HTR-8/SVneo (cell line): ENCODE measurements at places on chromosomes 2 and 18.

GRCh38 chr18:79329786-79330185 lies 65.9 kb upstream of the NFATC1 start:
- no peak for DNase-seq

DNA sequence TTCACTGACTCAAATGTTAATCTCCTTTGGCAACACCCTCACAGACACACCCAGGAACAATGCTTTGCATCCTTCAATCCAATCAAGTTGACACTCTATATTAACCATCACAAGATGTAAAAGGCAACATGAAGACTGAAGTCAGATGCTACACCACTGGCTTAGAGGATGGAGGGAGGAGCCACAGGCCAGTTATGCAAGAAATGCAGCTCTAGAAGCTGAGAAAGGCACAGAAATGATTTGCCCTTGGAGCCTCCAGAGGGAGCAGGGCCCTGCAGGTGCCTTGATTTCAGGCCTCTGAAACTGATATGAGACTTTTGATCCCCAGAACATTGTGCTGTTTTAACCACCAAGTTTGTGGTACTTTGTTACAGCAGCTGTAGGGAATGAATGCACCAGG lies 276.3 kb downstream of the KCNS3 start:
- no peak for DNase-seq

GRCh38 chr18:32425466-32425865 lies 45.2 kb downstream of the GAREM1 start:
- no peak for DNase-seq

- DNase-seq, result peak; percentile 9
Measured at GRCh38 chr2:143582046-143582747, 453.0 kb downstream of the ARHGAP15 start.

- no peak for DNase-seq
Measured at GRCh38 chr2:161761160-161761559, 136.9 kb downstream of the SLC4A10 start.

- DNase-seq, result peak; percentile 4
Measured at GRCh38 chr18:52992041-52992440, 652.0 kb downstream of the DCC start.

DNA sequence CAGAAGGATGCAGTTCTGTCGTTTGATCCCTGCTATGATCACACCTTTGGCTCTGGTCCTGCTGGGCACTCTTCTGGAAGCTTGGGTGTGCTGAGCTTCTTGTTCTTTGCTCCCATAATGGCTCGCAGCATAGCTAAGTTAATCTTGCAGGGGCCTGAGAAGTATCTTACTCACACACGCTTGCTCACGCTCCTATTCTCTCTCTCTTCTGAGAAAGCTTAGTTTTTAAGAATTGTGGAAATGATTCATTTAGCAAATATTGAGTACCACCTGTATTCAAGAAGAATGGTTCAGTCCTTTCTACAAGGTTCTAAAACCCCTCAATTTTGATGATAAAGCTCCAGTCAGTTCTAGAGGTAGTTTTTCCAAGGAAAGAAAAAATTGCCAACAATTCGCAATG lies 40.6 kb downstream of the XRCC5 start:
- no peak for DNase-seq

- DNase-seq, result no peak
Measured at GRCh38 chr2:201191132-201191875, 8.4 kb downstream of the CASP10 start.

DNA sequence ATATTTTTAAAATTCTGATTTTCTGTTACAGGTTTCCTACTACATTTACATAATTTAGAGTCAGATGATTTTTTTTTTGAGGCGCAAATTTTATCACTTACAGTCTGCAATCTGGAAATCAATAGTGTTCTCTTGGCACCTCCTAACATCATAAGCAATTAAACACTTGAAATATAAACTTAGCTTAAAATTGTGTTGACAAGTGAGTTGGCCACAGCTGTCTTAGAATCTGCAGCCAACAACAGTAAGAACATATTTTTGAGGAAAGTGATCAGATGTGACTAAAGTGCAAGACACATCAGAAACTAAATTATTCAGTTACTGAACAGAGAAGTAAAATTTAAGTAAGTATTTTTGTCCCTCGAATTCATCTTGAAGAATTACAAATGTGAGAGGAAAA lies 726.7 kb upstream of the LRATD1 start:
- no peak for DNase-seq

- no peak for DNase-seq
Measured at GRCh38 chr18:58323866-58324762, 280.1 kb downstream of the NEDD4L start.

- DNase-seq, result no peak
Measured at GRCh38 chr18:70296289-70296688, 7.4 kb downstream of the SOCS6 start.
